ENCODE measurements at places on chromosomes 6 and 20.

GRCh38 chr20:62822788-62823651 is 6.2 kb downstream of the COL9A3 start:
- DNase-seq, result no peak

DNA sequence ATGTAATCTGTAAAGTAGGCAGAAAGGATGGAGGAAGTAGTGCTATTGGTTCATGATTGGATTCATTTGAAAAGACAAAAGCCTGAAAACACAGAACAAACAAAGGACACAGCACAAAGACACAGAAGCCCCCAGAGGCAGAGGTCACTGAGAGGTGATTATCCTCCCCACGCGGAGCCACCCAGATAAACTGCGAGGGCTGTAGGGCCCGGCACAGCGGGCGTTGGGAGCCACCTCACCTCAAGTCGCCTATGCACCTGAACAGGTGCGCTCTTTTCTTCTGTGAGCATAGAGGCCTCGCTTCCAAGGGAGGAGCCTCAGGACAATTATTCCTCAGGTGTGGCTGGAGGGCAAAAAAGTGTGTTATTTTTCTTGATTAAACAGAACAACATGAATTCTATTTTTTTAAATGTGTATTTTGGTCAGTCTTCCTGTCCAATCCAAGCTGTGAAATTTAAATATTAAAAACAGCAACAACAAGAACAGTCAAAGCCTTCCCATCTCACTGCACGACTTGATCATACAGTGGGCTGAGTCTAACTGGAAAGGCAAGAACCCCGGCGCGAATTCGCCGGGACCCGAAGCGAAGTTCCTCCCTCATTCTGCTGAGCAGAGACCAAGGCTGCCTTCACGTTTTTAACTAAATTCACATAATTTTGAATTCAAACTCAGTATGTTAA is 205.3 kb downstream of the THBS2 start:
- no peak for DNase-seq

DNA sequence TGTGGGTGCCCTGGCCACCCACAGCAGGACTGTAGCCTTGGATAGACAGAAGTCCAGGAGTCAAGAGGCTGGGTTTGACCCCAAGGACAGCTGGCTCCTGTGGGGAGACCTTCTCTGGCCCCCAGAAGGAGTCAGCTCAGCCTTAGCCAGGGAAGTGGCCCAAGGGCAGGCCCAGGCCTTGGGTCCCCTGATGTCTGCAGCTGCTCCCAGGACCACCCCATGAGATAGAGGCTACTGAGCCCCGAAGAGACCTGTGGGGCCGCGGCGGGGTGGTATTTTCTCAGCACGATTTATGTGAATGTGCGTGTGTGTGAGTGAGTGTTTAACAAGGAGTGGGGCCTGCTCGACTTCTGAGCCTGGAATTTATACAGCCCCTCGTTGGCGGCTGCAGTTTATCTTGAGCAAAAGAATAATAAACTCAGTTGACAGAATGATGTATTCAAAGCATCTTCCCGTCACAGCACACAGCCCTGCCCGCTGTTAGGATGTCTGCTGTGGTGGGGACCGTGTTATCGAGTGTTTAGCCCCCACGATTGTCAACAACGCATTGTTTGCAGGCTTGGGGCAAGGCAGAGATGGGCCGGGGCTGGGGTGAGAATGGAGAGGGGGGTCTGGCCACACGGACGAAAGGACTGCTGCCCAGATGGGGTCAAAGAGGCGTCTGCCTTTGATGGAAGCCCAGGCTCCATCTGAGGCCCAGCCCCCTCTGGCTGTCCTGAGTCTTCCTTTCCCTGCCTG is 163.3 kb downstream of the VEGFA start:
- no peak for DNase-seq

GRCh38 chr20:7333841-7334240 is 566.4 kb downstream of the BMP2 start:
- DNase-seq, result no peak

DNA sequence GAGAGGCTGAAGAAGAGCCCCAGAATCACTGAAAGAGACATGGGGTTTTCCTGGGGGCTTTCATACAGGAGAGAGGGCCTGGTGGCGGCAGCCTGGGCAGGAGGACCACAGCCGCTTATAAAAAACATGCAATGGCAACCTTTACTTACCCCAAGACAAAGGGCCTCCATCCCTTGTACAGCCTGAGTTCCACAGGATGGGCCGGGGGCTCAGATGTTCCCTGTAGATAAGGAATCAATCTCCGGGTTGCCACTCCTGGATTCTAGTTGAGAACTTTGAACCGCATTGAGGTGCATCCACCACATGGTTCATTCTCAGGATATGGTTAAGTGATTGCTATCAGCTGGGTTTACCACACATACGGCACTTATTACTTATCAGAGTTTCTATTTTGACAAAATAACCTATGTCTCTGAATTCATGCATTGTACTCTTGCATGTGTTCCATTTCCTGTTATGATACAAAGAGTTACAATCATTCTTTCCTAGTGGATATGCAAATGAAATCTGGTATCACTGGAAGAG is 677.6 kb downstream of the KIF16B start:
- no peak for DNase-seq

- peak; percentile 12 for DNase-seq
Observed at GRCh38 chr6:27608916-27609883, 136.3 kb upstream of the ZNF184 start.

DNA sequence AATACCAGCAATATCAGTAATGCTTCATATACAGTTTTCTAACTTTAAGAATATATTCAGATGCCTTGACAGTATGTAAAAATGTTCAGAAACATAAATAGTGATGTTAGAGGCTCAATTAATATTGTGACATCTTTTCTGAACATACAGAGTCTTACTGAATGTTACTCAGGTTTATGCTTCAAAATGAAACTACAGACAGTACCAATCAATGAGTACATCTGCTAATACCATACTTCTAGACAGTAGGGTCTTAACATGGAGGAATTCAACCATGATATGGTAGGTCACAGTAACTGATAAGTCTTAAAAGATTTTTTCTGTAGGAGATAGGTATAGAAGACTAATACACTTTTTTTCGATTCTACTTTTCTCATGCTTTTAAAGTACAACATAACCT is 8.3 kb downstream of the GCLC start:
- no peak for DNase-seq

GRCh38 chr20:48584391-48585060 is 243.3 kb downstream of the PREX1 start:
- no peak for DNase-seq

- DNase-seq, result peak; percentile 77
Observed at GRCh38 chr6:159074120-159074684, 29.4 kb upstream of the TAGAP start.

- no peak for DNase-seq
Observed at GRCh38 chr6:154111025-154111424, 72.0 kb downstream of the OPRM1 start.

DNA sequence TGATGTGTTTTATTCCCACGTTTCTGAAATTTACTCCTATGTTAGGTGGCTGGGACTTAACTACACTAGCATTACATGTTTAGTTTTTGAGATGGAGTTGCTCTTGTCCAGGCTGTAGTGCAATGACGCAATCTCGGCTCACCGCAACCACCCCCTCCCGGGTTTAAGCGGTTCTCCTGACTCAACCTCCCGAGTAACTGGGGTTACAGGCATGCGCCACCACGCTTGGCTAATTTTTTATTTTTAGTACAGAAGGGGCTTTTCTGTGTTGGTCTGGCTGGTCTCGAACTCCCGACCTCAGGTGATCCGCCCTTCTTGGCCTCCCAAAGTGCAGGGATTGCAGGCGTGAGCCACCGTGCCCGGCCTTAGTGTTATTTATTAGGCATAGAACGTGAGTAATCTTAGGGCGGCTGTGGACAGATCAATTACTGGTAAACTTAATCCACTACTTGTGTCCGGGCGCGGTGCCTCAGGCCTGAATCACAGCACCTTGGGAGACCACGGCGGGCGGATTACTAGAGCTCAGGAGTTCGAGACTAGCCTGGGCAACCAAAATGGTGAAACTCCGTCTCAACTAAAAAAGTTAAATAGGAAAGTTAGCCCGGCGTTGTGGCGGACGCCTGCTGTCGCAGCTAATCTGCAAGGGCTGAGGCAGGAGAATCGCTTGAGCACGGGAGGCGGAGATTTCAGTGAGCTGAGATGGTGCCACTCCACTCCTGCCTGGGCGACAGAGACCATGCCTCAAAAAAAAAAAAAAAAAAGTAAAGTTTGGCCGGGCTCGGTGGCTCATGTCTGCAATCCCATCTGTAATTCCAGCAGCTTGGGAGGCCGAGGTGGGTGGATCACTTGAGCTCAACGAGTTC is 123.7 kb upstream of the BTN3A2 start:
- no peak for DNase-seq

DNA sequence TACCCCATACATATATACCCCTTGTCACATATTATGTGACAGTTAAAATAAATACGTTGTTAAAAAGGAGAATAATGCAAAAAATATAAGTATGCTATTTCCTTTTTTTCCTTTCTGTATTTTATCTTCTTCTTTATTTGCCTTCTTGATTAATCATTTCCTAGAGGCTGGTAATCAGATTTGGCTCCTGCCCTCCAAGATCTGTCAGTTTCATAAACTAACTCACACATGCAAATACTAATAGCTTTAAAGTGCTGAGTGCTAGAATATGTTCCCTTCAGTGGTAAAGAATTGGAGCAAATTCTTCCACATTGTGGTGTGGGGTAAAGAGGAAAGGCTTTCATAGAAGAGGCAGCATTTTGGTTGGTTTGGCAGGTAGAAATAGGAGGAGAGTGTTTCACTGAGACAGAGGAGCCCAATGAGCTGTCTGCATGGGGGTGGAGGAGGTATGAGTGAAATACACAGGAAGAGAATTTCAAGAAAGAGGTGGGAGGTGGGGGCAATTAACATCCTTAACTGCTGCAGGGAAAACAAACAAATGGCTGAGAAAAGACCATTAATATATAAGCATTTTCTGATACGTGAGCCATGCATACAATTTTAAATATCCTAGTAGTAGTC is 523.9 kb downstream of the BMP2 start:
- no peak for DNase-seq

- peak; percentile 72 for DNase-seq
Observed at GRCh38 chr6:166786704-166787293, 159.7 kb upstream of the RPS6KA2 start.
